Osteoblast (primary cell): ENCODE measurements at places on chromosomes 3 and 15. TPM values are rescaled to one million over a fixed set of nuclear protein-coding genes. Genes with fewer than 3 reads are reported as not detected.
A peak's percentile ranks its signal among the peaks of the same experiment; 100 is the strongest.

The STARD5 gene
- total RNA-seq, result 5.9 and 6.5 TPM in 2 replicates

The ZBBX gene
- total RNA-seq, result not detected in 2 replicates

The ZWILCH gene
- total RNA-seq, result 8.7 and 13.0 TPM in 2 replicates

The CYP8B1 gene
- not detected in 2 replicates for total RNA-seq

The LRTM1 gene
- not detected in 2 replicates for total RNA-seq

The ZNF660 gene
- 5.0 and 5.8 TPM in 2 replicates for total RNA-seq

- DNase-seq, result peak; percentile 79
- H3K36me3 ChIP-seq, result no peaks in the 10 kb centered on the region
- peaks cover 19% of the 10 kb centered on the region for H3K4me1 ChIP-seq
- H3K4me3 ChIP-seq, result no peak overlapping the region
- H3K27me3 ChIP-seq, result no peaks in the 10 kb centered on the region
Measured at GRCh38 chr3:171772427-171773056, 37.7 kb downstream of the PLD1 start.

DNA sequence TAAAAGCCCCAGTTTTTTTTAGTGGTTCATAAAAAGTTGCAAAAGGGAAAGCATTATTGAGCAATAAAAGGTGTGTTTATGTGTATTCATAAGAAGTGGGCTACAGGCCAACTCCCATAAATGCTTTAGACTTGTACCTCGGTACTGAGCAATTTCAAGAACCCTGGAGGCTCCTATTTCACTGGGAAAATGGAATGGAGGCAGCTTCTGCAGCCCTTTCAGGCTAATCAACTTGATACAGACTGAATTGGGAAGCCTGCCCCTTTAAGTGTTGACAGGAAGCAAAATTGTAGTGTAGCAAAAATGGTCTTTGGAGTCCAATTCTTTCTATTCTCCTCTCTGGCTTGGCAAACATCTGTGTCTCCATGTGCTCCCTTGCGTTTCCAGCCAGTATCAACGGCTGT is 118.8 kb downstream of the ECT2 start:
- no peaks in the 10 kb centered on the region for H3K36me3 ChIP-seq
- peak; percentile 89 for DNase-seq
- no peak overlapping the region for H3K4me3 ChIP-seq
- peaks cover 3% of the 10 kb centered on the region for H3K27me3 ChIP-seq
- H3K4me1 ChIP-seq, result no peaks in the 10 kb centered on the region

GRCh38 chr15:73571346-73571745 is 61.8 kb downstream of the NPTN start:
- no peak overlapping the region for H3K4me3 ChIP-seq
- H3K27ac ChIP-seq, result no peak overlapping the region
- peaks cover 77% of the 10 kb centered on the region for H3K36me3 ChIP-seq
- no peaks in the 10 kb centered on the region for H3K27me3 ChIP-seq

DNA sequence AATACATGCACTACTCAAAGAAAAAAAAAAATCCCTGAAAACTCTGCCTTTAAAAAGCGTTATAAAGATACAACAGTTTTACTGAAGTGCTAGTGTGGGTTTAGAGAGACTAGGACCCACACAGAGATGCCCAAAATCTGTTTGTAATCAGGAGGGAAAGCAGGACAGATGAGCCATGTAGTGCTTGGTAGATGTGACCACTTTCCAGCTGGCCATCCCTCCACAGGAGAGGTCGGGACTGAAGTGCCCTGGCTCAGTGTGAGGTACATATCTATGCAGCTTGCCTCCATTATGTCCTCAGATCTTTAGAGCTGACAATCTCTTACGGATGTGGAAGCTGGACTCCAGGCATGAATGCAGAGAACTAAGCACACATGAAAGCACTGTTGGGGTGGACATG is 57.5 kb upstream of the NANOGP8 start:
- peaks cover 16% of the 10 kb centered on the region for H3K4me1 ChIP-seq
- H3K36me3 ChIP-seq, result no peaks in the 10 kb centered on the region
- no peak overlapping the region for H3K27ac ChIP-seq
- H3K27me3 ChIP-seq, result no peaks in the 10 kb centered on the region

DNA sequence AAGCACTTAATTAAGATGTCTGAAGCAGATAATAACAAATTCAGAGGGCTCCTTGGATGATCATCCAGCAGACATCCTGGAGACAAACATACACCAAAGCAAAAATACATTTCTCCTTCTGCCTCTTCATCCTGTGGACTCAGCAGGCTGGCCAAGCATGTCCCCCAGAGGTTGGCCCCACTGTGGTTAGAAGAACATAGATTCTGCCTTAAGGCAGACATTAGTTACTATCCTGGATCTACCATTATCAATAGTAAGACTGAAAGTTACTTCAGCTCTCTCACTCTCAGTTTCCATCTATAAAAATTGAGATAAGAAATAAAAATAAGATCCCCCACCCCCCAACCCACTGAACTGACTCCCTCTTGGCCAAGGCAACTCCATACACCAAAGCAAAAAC is 28.6 kb upstream of the TGFBR2 start:
- H3K4me1 ChIP-seq, result peaks cover 25% of the 10 kb centered on the region
- H3K36me3 ChIP-seq, result no peaks in the 10 kb centered on the region
- no peak overlapping the region for H3K4me3 ChIP-seq
- DNase-seq, result no peak
- H3K27me3 ChIP-seq, result no peaks in the 10 kb centered on the region
- H3K27ac ChIP-seq, result peak overlapping the region; percentile 90

DNA sequence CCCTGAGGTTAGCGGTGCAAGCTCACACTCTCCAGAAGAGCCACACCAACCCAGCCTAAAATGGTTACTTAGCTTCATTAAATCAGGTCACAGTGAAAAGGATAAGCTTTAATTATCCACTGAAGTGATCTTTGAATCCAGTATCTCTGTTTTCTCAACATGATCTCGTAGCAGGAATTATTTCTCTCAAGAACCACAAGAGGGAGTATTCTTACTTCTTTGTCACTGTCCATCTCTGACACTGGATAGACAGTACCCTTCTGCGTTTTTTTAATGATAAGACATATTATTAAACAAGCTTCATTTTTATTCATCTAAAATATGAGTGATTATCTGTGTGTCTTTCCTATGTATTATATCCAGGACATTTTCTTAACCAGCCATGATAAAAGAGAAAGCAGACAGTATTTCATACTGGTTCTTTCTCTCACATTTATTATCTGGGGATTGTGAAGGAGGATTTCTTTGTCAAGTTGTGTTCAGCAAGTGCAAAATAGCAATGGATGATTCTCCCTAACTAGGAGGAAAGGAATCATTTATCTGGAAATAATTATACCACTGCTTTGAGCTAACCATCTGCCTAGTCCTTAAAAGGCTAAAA is 105.4 kb upstream of the CCDC54 start:
- no peaks in the 10 kb centered on the region for H3K27me3 ChIP-seq
- DNase-seq, result no peak
- H3K27ac ChIP-seq, result no peak overlapping the region
- H3K36me3 ChIP-seq, result no peaks in the 10 kb centered on the region
- H3K4me1 ChIP-seq, result no peaks in the 10 kb centered on the region
- no peak overlapping the region for H3K4me3 ChIP-seq

DNA sequence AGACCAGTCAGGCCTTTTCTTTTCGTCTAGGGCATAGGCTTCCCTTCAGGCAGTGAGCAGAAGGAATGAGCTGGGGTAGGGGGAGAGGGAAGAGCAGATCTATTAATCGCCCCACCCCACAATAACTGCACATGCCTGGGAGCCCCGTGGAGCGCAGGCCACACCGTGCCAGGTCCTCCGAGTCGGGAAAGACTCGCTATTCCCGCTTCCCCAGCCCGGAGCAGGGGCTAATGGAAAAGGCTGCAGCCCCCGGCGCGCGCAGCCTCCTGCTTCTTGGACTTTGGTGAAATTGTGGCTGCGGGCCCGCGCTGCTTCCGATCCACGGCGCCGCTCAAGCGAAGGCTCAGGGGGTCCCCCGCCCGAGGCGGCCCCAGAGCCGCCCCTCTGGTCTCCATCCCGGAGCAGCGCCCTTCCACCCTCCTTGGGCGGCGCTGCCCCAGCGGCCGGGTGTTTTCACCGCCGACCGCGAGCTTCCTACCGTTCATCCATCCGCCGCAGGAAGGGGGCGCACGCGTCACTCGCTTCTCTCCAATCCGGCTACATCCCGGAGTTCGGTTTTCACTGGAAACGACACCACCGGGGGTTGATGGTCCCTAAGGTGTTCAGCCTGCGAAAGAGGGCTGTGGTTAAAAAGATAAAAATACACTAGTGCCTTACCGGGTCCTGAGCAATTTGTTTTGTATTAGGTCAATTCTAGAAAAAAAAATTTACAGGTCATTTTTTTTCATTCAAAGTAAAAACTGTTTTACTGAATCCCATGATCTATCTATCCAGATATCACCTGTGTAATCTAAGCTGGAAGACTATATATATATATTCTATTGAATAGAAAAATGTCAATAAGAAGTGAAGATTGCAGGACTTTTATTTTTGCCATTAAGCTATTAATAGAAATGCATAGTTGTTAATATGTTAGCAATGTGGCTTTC is 4.4 kb upstream of the SYNM start:
- H3K27ac ChIP-seq, result no peak overlapping the region
- peak; percentile 97 for DNase-seq
- H3K27me3 ChIP-seq, result peaks cover 35% of the 10 kb centered on the region

DNA sequence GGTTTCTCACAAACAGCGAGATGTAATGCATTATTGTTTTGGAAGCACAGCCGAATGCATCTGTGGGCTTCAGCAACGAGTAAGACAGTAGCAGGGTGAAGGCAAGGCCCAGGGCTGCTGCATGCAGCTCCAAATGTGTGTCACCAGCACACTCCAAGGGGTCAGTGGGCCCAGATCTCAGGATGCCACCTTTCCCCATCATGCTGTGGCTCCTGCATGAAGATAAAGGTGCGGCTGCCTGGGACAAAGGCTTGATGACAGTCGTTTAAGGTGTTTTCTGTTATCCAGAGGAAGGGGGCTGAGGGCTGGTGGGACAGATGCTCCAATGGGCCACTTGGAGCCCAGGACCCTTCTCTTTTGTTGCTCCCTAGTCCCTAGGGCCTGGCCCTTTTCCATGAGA is 13.2 kb downstream of the C3orf22 start:
- H3K27ac ChIP-seq, result no peak overlapping the region
- no peaks in the 10 kb centered on the region for H3K36me3 ChIP-seq
- H3K27me3 ChIP-seq, result peaks cover 20% of the 10 kb centered on the region
- peaks cover 7% of the 10 kb centered on the region for H3K4me1 ChIP-seq
- peak; percentile 88 for DNase-seq
- H3K4me3 ChIP-seq, result no peak overlapping the region

GRCh38 chr3:88003115-88003755 is 55.6 kb downstream of the CGGBP1 start:
- DNase-seq, result peak; percentile 78
- H3K4me1 ChIP-seq, result no peaks in the 10 kb centered on the region
- no peaks in the 10 kb centered on the region for H3K36me3 ChIP-seq
- no peaks in the 10 kb centered on the region for H3K27me3 ChIP-seq
